ENCODE measurements at places on chromosomes 2 and 18. TPM values are rescaled to one million over a fixed set of nuclear protein-coding genes. Genes with fewer than 3 reads are reported as not detected.
A peak's percentile ranks its signal among the peaks of the same experiment; 100 is the strongest.

Gene DNAJB2
- total RNA-seq, result 24.6 TPM

GRCh38 chr2:100235098-100235497, 87.2 kb downstream of the LONRF2 start:
- peak; percentile 20 for DNase-seq

DNA sequence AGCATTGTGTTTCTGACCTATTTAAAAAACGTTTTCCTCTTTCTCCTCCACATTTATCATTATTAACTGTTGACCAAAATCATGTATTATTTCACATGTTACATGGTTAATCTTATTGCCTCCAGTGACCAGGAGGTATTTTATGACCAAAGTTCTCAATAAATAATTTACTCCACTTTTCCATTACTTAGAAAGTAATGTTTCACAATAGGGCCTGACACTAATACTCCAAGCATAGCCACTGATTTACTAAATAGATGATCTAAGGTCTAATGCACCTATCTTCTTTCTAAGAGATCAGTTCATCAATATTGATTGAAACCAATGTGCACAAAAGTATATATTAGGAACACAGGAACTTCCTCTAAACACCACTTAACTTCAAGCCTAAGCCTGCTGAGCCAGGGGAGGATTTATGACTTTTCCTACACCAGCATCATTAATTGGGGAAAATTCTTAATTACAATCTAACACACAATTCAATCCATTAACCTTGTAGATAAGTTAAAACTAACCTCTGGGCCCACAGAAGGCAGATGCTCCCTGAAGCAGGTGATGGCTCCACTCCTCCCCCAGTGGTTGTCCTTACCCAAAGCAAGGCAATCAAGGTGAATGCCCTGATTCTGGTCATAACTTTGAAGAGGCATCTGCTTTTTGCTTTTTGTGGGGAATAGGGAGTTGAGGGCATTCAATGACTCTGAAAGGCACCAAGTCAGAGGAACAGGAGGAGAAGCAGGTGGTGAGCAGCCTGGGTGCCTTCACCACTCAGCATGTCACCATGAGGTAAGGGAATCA, 33.9 kb downstream of the RBMS1 start:
- no peak for DNase-seq

Gene UGT1A10
- not detected for total RNA-seq

DNA sequence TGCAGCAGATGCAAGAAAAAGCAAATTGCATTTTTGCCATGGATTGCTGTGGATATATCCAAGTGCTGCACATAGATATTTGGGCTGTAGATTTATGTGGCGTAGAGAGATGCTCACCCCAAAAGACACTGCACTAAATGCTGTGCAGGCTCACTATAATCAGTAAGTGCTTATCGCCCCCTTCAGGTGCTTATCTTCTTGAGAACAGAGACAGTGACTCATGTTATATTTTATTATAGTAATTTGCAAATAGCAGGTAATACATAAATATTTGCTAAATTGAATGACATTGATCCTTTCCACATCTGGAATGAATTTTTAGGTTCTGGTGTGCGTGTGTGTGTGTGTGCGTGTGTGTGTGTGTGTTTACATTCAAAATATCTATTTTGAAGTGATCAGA, 36.8 kb upstream of the PLEKHM3 start:
- DNase-seq, result peak; percentile 26

- DNase-seq, result no peak
Measured at GRCh38 chr2:37855283-37856041, 69.6 kb upstream of the RMDN2 start.

DNA sequence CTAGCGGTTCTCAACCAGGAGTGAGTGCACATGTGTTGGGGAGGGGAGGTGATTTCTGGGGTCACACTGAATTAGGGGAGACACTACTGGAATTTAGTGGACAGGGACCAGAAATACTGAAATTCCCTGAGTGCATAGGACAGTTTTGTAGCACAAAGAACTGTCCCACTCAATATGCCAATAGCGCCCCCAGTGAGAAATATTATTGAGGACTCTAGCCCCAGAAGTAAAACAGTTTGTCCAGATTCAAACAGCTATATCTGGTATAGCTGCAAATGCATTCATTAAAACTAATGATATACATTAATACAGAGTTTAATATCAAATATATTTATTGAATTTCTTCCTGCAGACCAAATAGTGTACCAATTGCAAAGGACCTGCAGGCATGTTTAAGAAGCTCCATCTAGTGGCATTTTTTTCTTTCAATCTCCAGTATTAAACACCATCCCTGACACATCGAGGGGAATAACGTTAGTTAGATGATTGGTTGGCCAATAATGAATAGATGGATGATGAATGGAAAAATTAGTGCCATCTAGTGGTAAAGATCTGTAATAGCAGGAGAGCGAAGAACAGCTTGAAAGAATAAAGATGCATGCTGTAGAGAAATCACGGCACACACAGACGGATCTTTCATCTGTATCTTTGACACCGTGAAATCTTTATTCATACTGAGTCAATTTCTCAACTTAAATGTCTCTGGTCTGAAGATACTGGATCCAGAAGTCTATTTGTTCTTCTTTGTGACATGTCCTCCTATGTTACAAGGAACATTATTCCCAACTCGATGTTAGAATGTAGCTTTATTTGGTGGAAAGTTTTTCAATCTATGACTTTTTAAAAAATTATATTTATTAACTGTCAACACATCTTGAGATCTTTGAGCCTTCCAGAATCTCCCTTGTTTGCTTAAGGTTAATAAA, 62.5 kb downstream of the DHRS9 start:
- DNase-seq, result no peak

GRCh38 chr18:9764011-9764481, 55.9 kb downstream of the RAB31 start:
- DNase-seq, result no peak

Gene FBLN7
- 34.5 TPM for total RNA-seq

Gene TWIST2
- total RNA-seq, result not detected

DNA sequence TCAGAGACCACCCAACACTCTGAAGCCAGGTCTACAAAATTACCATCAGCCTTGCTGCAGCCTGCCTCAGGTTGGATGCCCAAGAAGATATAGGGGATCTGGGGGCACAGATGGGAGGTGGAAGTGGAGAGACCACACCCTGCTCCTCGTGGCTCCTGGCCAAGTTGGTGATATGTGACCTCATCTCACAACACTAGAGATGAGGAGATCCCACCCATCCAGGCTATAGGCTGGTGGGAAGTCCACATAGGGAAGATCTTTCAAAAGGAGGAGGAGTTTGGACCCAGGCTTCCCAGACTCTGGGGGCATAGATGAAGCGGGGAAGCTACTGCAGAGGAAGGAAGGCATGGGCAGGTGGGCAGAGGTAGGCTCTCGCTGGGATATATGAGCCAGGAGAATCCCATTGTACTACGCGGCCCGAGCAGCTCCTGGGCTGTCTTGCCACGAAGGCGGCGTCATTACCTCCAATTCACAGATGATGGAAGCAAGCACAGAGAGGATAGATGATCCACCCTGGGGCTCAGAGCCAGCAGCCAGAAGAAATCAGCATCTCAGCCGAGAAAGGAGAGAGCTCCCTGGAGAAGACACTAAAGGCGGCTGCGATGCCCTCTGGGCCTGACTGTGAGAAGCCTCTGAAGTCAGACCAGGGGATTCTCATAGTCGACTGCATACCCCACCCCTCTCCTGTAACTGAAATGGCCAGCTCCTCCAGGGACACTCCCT, 96.0 kb downstream of the RHOB start:
- no peak for DNase-seq

Gene PHLPP1
- total RNA-seq, result 6.5 TPM

- no peak for DNase-seq
Measured at GRCh38 chr2:217652761-217653639, 349.8 kb downstream of the TNS1 start.

Gene EML4
- 65.9 TPM for total RNA-seq

- DNase-seq, result no peak
Measured at GRCh38 chr2:220533485-220533884, 906.1 kb downstream of the SLC4A3 start.

Gene PRSS56
- total RNA-seq, result not detected

GRCh38 chr18:34222307-34223163, 2.2 kb downstream of the NOL4 start:
- DNase-seq, result no peak

Gene XDH
- total RNA-seq, result not detected

Data from activated naive CD4-positive, alpha-beta T cell treated with anti-CD3 and anti-CD28 coated beads for 36 hours (primary cell).